ENCODE measurements at places on chromosomes 2 and 18. TPM values are rescaled to one million over a fixed set of nuclear protein-coding genes. Genes with fewer than 3 reads are reported as not detected.

The ALPP gene
- 0.75 TPM for total RNA-seq

The GPR35 gene
- 0.97 TPM for total RNA-seq

The GBX2 gene
- 3.1 TPM for total RNA-seq

The ZNF804A gene
- total RNA-seq, result not detected

The RGPD8 gene
- 2.5 TPM for total RNA-seq

The COLEC11 gene
- total RNA-seq, result 0.61 TPM

The DCTN1 gene
- total RNA-seq, result 153 TPM

The SDC1 gene
- total RNA-seq, result 169 TPM

The LAMA3 gene
- total RNA-seq, result 44.8 TPM

The FAM124B gene
- total RNA-seq, result not detected

The PTPRN gene
- total RNA-seq, result 1.9 TPM

The MERTK gene
- total RNA-seq, result 1.8 TPM

The COL4A3 gene
- 0.56 TPM for total RNA-seq

The PTMA gene
- 1,763 TPM for total RNA-seq

The KCNG2 gene
- total RNA-seq, result not detected

The CNDP1 gene
- total RNA-seq, result not detected

The TNFAIP6 gene
- 1.7 TPM for total RNA-seq

The ABCB11 gene
- total RNA-seq, result 0.01 TPM

The EN1 gene
- 1.1 TPM for total RNA-seq

The ASXL3 gene
- not detected for total RNA-seq

The ELOA2 gene
- not detected for total RNA-seq

The SP5 gene
- total RNA-seq, result not detected

The PXDN gene
- 12.3 TPM for total RNA-seq

The ALK gene
- total RNA-seq, result not detected

The SERPINB4 gene
- 0.14 TPM for total RNA-seq

The ACMSD gene
- not detected for total RNA-seq

The C2orf78 gene
- not detected for total RNA-seq

The IL18R1 gene
- total RNA-seq, result 1.0 TPM

The TXNDC2 gene
- 0.10 TPM for total RNA-seq

The FSIP2 gene
- not detected for total RNA-seq

The SERPINB11 gene
- total RNA-seq, result not detected

The ST8SIA3 gene
- not detected for total RNA-seq

The FNDC4 gene
- 5.3 TPM for total RNA-seq

The HOXD3 gene
- 0.20 TPM for total RNA-seq

The TRABD2A gene
- total RNA-seq, result 9.7 TPM

The NOL4 gene
- total RNA-seq, result not detected

The LBX2 gene
- total RNA-seq, result 4.2 TPM

The GRB14 gene
- total RNA-seq, result 6.5 TPM

Measured in A549 treated with CORT108297 at 1 μM for 4 hours (cell line).